ENCODE measurements at places on chromosomes 5 and 9.

- DNase-seq = no peak
Observed at GRCh38 chr9:13646500-13647021, 367.1 kb upstream of the MPDZ start.

- no peak for DNase-seq
Observed at GRCh38 chr5:156515121-156515520, 188.2 kb downstream of the SGCD start.

GRCh38 chr5:145996135-145996534 lies 59.8 kb downstream of the SH3RF2 start:
- DNase-seq = no peak

DNA sequence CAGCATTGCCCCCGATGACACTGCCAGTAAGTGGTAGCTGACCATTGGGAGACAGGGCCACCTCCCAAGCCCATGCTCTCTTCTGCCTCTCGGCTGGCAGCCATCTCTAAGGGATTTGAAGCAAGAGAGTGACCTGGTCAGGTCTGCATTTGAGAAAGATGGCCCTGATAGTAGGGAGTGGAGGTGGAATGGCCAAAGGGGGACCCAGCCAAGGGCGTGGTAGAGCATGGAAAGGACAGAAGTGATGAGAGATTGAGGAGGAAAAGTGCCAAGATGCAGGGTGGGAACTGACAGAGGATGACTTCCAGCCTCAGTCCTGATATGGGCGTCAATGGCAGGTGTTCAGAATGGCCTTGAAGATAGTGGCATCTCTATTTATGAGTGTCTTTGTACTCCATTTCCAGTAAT lies 9.0 kb downstream of the ABL1 start:
- DNase-seq = no peak

GRCh38 chr5:133830911-133831310 lies 137.5 kb downstream of the C5orf15 start:
- DNase-seq = no peak

Data from hematopoietic multipotent progenitor cell treated with erythropoietin and hydrocortisone succinate and interleukin-3 and kit ligand, for 17 days (in vitro differentiated cells).